ENCODE measurements at places on chromosomes 5 and 9.

DNA sequence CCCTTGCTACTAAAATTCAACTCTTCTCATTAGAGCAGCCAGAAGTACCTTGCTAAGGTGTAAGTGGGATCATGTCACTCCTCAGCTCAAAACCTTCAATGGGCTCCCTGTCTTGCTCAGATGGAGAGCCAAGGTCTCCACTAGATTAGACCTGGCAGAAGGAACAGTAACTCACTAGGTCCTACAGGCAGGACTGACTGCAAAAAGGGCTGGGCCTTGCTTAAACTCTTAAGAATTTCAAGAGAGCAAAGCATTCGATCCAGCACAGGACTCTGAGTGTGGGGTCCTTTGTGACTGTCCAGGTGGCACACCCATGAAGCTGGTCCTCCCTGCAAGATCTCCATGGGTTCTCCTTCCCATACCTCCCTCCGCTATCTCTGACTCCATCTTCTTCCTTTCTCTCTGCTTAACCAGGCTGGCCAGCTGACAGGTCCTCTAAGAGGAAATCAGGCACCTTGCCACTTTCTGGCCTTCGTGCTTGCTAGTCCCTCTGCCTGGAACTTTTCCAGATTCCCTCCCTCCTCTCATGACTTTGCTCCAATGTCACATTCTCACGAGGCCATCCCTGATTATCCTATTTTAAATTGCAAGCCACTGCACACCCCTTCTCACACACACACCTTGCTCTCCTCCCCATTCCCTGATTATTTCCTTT lies 70.2 kb downstream of the BASP1 start:
- DNase-seq, result no peak

- no peak for DNase-seq
Observed at GRCh38 chr5:95848701-95849100, 26.2 kb upstream of the GLRX start.

DNA sequence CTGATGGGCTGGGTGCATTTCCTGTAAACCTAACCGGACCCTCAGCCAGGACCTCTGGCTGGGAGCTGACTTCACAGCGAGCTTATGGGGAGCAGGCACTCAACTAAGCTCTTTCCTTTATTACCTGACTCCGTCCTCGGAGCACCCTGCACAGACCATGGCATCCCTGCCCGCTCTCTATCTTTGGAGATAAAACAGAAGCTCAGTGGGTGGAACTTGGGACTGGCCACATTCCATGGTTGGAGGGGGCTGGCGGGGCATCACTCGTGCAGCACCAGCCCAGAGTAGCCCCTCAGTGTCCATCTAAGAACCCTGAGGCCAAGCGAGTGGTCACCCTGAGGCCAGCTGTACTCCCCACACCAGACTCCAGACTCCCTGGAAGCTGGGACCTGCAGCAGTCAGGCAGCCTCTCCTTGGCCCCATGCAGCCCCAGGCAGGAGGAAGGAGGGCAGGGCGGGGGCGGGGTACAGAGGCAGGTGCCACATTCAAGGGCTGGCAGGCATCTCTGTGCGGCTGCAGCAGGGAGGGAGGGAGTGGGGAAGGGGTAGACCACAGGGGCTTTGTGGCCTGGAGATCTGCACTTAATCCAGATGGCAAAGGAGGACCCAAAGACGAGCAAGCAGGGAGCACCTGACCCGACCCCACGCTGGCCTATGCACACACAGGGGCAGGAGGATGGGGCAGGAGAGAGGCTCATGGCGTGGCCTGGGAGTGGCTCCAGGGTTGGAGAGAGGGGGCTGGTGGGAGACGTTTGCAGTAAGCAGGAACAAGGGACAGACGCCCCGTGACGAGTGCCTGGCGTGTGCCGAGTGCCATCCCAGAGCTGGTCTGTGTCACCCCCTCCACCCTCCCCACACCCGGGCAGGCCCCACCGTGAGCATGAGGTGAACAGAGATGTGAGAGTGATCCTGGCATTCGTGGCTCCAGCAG lies 26.1 kb downstream of the GLT6D1 start:
- DNase-seq, result no peak

DNA sequence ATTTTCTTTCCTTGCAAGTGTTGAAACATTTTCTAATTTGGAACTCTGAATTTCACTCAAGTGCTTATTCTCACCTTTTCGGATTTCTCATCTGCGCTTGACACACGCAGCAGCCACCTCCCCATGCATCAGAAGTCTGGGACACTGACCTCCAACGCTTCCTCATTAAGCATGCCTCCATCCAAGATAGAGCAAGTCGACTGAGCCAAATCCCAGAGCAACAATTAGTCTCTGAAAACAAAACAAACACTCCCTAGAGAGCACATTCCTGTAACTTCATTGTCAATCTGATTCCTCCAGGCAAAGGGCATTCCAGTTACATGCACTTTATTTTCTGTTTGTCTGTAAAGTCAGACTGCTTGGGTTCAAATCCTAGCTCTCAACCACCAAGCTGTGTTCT lies 5.7 kb downstream of the CD180 start:
- no peak for DNase-seq

- DNase-seq, result no peak
Observed at GRCh38 chr5:150587016-150587415, 53.4 kb upstream of the SYNPO start.

- DNase-seq, result no peak
Observed at GRCh38 chr5:4873652-4874051, 266.5 kb upstream of the ADAMTS16 start.

DNA sequence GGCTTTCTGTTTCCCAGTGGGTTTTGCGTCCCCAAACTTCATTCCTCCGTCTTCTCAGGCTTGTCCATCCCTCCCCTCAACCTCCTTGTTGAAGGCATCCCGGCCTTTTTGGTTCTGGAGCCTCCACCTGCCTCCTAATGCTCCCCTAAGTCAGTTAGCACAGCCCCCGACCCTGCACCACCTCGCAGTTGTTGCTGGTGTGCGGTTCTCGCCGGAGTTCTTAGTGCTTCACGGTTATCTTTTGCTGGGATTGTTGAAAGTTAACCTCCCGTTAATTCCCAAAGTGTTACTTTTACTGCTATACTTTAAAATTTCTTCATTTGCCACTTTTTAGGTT lies 447 bp downstream of the UBLCP1 start:
- DNase-seq, result no peak
